Calu3 (cell line): ENCODE measurements at places on chromosomes 7 and 10. TPM values are rescaled to one million over a fixed set of nuclear protein-coding genes. Genes with fewer than 3 reads are reported as not detected.

DNA sequence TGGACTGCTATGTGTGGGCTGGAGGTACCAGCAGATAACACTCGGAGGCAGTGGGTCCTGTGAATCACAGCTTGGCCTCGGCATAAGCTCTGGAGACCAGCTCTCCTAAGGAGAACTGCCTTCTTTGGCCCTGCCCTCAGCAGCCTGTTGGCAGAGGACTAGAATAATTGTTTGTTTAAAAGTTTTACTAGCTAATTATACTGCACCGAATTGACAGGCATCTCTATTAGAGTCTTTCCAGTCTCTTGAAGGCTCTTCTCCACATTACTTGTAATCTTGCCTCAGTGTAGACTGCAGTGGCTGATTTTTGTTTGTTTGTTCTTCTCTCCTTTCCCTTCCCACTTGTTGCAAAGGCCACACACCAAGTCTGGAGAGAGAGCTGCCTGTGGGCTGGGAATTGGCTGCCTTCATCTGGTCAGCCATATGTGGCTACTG lies 183.2 kb downstream of the AUTS2 start:
- DNase-seq = no peak

DNA sequence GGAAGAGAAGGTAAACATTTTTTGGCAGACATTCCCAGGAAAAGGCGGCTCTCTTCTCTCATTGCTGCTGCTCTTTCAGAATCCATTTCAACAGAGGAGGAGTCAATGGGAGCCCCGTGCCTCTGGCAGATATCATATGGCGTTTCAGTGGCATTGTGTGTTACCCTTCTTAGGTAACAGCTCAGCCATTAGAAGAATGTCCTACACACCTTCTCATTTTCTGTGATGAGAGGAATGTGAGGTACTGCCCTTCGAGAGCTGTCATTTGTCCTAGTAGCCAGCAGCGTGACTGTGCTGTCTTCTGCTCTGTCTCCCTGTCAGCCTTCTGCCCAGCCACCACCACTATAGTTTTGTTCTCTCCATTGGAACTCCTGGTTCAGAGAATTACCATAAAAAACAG lies 102.4 kb downstream of the EGFR start:
- DNase-seq = no peak

GRCh38 chr10:122143238-122143841 lies 127.8 kb upstream of the BTBD16 start:
- no peak for DNase-seq

DNA sequence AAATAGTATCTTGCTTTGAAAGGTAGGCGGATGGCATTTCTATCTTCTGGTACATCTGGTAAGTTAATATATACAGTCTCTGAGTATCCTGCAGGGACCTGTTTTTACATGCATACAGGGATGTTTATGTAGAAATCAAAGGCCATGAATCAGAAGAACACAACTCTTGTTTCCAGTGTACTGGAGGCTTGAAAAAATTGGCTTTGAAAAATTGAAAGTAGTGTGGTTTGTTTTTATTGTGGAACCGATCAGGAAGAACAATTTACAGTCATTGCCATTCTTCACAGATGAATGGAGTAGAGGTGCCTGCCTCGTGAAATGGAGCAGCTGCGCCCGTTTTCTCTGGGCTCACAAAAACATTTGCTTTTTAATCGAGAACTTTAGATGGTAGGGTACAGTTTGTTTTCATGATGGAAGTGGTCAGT lies 54.0 kb upstream of the RPA3 start:
- DNase-seq = no peak

- DNase-seq = no peak
These were observed 215.5 kb downstream of the GLRX3 start for GRCh38 chr10:130351466-130352290.

- no peak for DNase-seq
These were observed 404.9 kb upstream of the PRKCQ start for GRCh38 chr10:6984971-6985370.

Gene ABCC2
- total RNA-seq = 1.2 and 1.8 TPM in 2 replicates

Gene SEMA3C
- 61.1 and 67.7 TPM in 2 replicates for total RNA-seq
